ENCODE measurements at places on chromosomes 5 and 9.
A peak's percentile ranks its signal among the peaks of the same experiment; 100 is the strongest.

- DNase-seq, result peak; percentile 44
These were observed 76.2 kb upstream of the PTPN3 start for GRCh38 chr9:109574061-109574882.

- DNase-seq, result no peak
These were observed 1.1 kb downstream of the KDM3B start for GRCh38 chr5:138353560-138354080.

- no peak for DNase-seq
These were observed 164.7 kb downstream of the ADAMTSL1 start for GRCh38 chr9:18638371-18639249.

GRCh38 chr9:108549184-108549583 is 306.6 kb downstream of the ACTL7B start:
- no peak for DNase-seq

- DNase-seq, result no peak
These were observed 235.0 kb downstream of the FANCC start for GRCh38 chr9:95082401-95083084.

Data from SHP77 (cell line).